DND-41 (cell line): ENCODE measurements at places on chromosomes 3 and 15.

GRCh38 chr3:16084887-16085286 is 89.6 kb upstream of the GALNT15 start:
- DNase-seq: no peak

DNA sequence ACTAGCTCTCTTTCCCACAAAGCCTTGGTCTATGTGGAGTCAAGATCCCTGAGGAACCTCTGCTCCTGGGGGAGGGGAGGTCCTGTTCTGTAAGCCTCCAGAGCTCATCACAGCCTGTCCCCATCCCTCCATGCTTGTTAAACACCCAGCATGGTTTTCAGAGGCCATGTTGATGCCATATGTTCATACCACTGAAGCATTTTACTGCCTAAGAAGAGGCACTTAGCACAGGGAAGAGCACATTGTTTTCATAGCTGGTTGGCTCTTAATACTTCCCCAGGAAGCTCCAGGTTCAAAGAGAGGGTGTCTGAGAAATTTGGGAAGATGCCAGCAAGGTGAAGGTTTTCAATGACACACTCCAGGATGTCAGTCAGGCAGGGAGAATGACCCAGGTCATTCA is 25.6 kb downstream of the CPNE4 start:
- no peak for DNase-seq

GRCh38 chr3:95899911-95900310 is 914.5 kb upstream of the EPHA6 start:
- no peak for DNase-seq

DNA sequence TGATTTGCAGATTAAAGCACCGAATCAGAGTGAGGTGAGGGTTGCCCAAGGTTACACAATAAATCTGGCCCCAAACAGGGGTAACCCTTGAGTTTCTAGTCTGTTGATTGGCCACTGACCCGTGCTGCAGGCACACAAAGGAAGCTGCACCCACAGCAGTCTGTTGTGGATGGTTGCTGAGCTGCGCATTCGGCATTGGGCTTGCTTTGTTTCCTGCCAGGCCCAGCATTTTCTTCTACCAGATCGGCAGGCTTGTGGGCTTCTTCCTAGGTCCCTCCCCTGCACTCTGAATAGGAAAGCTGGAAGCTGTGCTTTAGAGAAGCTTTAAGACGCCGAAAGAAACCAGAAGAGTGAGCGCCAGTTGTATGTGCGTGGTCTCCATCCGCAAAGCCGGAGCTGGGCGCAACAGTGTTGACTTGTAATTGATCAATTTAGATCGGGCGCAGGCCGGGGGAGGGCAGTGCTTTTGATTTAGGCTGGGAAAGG is 12.1 kb downstream of the B3GNT5 start:
- no peak for DNase-seq

GRCh38 chr3:78798266-78798832 is 969.4 kb downstream of the ROBO1 start:
- no peak for DNase-seq

- DNase-seq: no peak
These were observed 120.7 kb downstream of the ADCY5 start for GRCh38 chr3:123327956-123328850.

GRCh38 chr15:96359616-96360521 is 29.4 kb downstream of the NR2F2 start:
- no peak for DNase-seq

GRCh38 chr15:74040109-74040850 is 42.1 kb downstream of the GOLGA6A start:
- no peak for DNase-seq

DNA sequence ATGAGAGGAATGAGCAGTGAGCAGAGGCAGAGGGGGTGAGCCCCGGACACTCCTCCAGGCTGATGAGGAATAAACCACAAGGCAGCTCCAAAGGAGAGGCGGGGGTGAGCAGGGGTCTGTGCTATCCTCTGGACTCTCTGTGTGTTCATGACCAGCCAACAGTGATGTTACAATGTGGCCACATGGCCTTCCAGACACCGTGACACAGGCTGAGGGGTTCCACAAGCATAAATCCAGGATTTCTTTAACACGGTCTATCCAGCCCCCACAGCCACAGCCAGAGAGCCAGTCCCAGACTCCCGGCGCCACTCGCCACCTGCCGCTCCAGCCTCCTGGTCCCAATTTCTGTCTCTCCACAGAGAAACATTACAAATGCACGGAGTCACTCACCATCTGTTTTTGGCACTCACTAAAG is 24.4 kb downstream of the XXYLT1 start:
- no peak for DNase-seq

- peak; percentile 68 for DNase-seq
These were observed 46.8 kb upstream of the SLC6A1 start for GRCh38 chr3:10945683-10946287.
